ENCODE measurements at places on chromosomes 5 and 9.

GRCh38 chr5:88734983-88735382 lies 148.0 kb downstream of the MEF2C start:
- no peak for DNase-seq

GRCh38 chr5:27311544-27311943 lies 273.2 kb upstream of the CDH9 start:
- DNase-seq: peak; percentile 67

GRCh38 chr9:130430232-130430631 lies 14.5 kb upstream of the ASS1 start:
- DNase-seq: no peak

DNA sequence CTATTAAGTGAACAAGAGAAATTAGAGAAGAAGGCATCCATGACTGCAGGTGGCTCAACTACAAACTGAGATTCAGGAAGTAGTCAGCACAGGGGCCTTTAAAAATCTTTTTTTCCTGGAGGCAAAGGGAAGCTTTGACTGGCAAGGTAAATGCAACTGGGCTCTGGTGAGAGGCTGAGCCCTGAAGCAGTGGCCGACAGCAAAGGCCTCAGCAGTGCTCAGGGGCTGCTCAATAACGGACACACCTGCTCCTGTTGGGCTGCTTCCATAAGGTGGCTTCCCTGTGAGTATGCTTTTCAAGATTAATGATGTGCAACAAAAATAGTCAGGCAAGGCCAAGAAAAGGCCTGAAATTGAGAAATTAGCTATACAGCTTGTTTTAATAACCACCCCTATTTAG lies 134.2 kb upstream of the RGMB start:
- DNase-seq: no peak

DNA sequence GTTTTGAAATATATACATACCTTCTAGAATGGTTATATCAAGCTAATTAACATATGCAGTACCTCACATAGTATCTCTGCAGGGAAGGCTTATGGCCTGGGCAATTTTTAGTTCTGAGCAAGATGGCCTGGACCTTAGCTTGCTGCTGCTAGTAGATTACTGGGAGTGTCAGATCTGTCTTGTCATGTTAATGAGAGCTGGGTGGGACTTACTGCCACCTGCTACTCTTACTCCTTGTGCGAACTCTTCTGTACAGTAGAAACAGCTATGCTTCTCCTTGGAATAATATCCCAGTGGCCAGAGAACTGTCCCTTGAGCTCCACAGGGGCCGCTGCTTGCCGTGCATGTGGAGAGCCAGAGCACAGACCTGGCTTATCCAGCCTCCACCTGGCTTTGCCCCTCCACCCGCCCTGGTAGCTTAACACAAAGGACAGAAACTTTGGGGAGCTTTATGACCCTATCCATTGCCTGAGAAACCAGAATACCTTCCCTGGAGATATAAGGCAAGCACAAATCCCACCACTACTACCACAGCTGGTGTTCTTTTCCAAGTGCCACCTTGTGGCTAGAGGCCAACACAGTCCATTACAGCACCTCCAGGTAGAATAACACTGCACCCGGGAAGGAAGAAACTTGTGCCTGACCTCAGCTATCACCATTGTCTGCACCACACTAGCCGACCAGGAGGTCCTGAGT lies 74.4 kb upstream of the RUSC2 start:
- no peak for DNase-seq

Measured in fibroblast of skin of right biceps (primary cell).